ENCODE measurements at places on chromosomes 16 and 17. TPM values are rescaled to one million over a fixed set of nuclear protein-coding genes. Genes with fewer than 3 reads are reported as not detected.

- no peak for DNase-seq
Measured at GRCh38 chr16:30346286-30346685, 8.8 kb downstream of the CD2BP2 start.

GRCh38 chr16:6880263-6880662 is 452.4 kb upstream of the RBFOX1 start:
- DNase-seq, result no peak

DNA sequence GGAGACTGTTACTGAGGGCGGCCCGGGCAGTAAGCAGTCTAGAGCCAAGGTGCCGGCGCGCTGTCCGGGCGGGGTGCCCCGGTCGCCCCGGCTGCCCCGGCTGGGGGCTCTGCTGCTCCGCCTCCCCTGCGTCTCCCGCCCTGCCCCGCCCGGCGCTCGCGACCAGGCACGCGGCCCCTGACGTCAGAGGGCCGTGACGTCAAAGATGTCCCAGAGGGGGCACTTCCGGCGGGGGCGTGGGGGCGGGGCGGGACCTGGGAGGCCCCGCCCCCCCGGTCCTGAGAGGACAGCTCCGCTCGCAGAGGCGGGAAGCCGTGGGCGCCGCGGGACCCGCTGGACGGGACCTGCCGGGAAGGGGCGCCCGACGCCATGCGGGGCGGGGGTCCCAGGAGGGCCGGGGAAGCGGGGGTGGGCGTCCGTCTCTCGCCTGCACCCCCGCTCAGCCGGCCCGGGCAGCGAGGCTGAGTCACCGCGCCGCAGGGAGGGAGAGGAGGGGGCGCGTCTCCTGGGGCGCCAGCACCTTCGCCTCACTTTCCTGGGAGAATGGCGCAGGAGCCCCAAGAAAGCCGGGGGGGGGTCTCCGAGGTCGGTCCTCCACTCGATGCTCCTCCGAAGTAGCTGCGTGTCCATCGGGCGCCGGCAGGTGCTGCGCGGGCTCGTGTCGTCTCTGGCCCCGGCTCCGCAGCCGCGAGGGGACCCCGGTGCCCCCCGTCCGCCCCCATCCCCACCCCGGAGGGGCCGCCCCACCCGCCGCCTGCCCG is 4.4 kb upstream of the HIC1 start:
- DNase-seq, result peak; percentile 77

DNA sequence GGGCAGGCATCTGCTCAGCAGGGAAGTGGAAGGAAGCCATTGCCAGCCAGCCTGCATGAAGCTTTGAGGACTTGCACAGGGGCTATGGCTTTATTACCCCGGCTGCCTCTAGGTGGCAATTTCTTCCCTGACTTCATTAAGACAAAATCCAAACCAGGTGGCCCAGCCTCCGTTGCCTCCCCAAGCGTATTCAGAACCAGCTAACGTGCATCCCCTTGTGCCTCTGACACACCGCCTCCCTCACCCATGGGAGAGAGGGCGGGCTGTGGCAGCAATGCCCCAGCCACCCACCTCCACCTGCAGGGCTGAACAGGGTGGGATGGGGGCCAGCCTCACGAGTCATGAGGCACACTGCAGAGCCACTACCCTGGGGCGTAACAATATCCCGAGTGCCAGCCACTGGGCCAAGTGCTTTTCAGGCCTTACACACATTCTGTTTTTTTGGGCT is 6.8 kb downstream of the KIFC3 start:
- DNase-seq, result peak; percentile 20

GRCh38 chr17:4199818-4200402 is 56.9 kb downstream of the CYB5D2 start:
- DNase-seq, result peak; percentile 42

GRCh38 chr16:2250652-2251295 is 613 bp downstream of the ECI1 start:
- DNase-seq, result peak; percentile 42

GRCh38 chr17:41737680-41738023 is 3.2 kb upstream of the HAP1 start:
- peak; percentile 6 for DNase-seq

DNA sequence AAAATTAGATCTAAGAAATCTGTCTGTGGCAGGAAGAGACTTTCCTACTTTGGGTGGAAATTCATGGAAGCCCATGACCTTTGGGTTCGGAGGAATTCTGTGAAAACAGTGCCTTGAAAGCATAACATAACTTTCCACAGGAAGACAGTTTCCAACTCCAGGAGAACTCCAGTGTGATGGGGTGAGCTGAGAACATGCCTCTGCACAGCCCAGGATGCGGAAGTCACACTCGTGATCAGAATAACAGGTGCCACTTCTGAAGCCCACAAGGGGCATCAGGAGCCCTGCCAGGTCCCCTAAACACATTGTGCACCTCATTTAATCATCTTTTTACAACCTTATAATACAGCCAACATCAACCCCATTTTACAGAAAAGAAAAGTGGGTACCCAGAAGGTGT is 9.7 kb downstream of the TVP23A start:
- no peak for DNase-seq

- no peak for DNase-seq
Measured at GRCh38 chr17:62737513-62737912, 70.6 kb downstream of the MARCHF10 start.

- no peak for DNase-seq
Measured at GRCh38 chr16:11005611-11005975, 61.2 kb downstream of the CLEC16A start.

- DNase-seq, result peak; percentile 32
Measured at GRCh38 chr16:20901068-20901435, 481 bp downstream of the LYRM1 start.

DNA sequence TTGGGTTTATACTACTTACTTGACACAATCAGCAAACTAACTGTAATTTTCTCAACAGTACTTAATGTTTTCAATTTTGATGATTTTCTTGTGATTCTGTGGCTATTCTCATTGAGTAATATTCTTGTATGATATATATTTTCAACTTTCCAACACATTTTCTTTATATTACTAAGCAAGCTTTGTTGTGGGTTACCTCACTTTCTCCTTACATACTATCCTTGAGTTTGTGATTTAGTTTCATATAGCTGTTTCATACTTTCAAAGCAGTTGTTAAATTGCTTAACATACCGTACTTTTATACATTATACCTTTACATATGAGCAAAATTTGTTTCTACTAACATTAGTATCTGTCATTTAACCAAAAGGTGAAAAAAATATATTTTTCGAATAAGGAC is 197.1 kb downstream of the BCAS3 start:
- DNase-seq, result no peak

DNA sequence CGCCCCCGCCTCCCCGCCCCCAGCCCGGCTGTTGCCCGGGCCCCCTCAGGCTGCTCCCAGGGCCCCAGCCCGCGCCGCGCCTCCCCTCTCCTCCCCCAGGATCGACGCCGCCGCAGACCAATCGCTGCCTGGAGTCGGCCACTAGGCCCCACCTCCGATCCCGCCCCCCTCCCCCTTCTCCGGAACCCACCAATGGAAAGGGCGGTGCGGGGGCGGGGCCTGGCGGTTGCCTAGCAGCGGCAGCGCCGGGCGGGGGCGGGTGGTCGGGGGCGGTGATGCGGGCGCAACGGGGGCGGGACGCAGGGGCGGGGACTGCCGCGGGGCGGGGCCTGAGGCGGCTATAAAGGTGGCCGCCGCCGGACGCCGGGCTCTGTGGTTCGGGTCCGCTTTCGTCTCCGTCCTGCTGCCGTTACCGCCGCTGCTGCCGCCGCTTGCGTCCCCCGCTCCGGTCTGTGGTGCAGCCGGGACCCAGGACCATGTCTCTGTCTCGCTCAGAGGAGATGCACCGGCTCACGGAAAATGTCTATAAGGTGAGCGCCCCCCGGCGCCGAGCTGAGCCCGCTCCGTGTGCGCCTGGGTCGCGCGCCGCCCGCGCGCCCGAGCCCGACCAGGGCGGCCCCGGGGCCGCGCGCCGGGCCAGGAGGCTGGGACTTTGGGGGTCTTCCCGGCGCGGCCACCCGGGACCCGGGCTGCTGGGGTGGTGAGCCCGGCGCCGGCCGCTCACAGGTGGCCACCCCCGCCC is at the start of gene BAIAP2:
Gene BAIAP2, plus strand, starts transcription at position 373 of the 742 bp plus-strand sequence. Its CDS starts 104 bp downstream, at position 477.
- DNase-seq, result peak; percentile 93

OR4D1 gene
- 1.9 TPM for polyA plus RNA-seq

B3GNT9 gene
- 11.8 TPM for polyA plus RNA-seq

C1QTNF8 gene
- not detected for polyA plus RNA-seq

CMTM1 gene
- 0.80 TPM for polyA plus RNA-seq

ZKSCAN2 gene
- polyA plus RNA-seq, result 1.2 TPM

UBB gene
- 1,629 TPM for polyA plus RNA-seq

SPATA22 gene
- 0.42 TPM for polyA plus RNA-seq
